NCI-H1048 (cell line): ENCODE measurements at places on chromosomes 6 and 20.

DNA sequence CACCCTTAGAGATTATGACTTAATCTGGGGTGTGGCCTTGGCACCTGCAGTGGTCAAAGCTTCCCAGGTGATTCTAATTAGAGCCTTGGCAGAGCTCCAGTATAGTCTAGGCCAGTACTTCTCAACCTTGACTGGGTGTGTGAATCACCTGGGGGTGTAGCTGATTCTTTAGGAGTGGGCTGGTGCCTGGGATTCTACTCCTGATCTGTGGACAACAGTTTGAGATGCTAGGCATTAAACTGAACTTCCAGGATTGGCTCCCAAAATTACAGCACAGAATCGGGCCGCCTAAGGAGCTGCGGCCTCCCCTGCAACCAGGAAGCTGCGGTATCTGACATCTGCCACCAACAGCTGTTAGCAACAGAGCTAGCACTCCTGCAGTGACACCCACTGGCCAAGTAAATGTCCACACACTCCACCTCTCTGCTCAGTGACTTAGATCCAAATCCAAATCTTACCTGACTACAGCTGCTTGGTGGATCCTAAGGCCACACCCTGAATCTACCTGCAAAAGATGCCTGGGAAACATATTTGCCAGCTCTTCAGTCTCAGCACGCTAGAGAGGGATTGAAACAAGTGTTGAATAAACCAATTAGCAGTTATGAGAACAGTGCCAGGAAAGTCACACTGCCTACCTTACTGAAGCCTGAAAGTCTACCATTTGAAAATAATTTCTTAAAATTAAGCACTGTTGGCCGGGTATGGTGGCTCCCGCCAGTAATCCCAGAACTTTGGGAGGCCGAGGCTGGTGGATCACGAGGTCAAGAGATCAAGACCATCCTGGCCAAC is 126.7 kb downstream of the UNC5CL start:
- DNase-seq: no peak

GRCh38 chr6:34657307-34657978 is 39.1 kb downstream of the ILRUN start:
- DNase-seq: no peak

DNA sequence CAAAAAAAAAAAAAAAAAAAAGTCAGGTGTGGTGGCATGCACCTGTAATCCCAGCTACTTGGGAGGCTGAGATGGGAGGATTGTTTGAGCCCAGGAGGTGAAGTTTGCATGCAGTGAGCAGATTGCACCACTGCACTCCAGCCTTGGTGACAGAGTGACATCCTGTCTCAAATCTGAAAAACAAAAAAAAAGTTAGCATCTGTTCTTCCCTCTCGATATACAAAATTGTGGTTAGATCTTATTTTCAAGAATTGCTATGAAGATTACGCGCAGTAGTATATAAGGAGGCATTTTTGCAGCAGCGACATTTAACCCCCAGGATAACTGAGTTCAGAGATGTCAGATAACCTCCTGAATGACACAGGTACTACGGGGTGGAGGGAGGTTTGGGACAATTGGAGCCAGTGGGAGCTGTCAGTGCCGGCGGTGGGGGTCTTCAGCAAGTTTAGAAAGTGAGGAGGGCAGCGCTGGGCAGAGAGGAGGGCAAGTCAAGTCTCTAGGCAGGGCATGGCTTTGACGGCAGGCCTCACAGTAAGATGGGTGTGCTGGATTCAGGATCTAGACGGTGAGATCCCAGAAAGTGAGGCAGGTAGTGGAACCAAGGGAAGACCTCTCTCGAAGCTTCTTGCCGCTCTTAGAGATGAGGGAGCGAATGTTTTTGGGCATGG is 26.2 kb upstream of the MRPS18A start:
- no peak for DNase-seq

GRCh38 chr20:11926292-11926998 is 8.8 kb downstream of the BTBD3 start:
- DNase-seq: no peak

DNA sequence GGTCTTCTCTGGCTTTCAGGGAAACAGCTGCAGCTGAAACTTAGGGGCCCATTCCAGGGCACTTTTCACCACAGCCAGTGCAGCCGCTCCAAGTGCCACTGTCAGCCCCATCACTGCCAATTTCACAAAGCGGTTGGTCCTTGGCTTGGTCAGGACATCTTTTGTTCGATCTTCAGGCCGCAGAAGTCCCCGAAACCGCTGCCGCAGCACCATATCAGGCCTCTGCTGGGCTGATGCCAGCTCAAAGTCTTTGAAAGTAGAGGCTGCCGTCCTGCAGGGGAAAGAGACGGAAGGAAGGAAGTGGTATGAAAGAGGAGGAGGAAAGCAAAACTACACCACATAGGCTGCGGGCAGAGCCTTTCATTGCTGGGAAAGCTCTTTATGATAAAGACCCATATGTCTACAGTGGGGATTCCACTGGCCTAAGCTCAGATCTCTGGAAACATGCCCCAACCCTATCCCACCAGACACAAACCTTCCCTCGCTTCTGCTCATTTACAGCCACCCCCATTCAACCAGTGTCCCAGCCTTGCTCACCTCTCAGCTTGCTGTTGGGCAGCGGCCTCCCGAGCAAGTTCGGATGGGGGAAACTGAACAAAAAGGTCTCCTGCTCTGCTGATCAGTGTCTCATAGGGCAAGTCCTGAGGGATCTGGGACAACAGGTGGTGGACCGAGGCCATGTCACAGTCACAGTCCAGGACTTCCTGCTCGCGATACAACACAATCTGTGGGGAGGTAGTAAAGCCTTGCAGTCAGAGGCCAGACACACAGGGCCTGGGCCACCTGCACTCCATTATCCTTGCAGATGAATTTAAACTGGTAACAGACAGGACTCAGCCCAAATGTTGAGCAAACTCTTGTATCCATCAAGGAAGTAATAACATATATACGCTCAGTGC is 23.5 kb downstream of the TBC1D20 start:
- DNase-seq: no peak

DNA sequence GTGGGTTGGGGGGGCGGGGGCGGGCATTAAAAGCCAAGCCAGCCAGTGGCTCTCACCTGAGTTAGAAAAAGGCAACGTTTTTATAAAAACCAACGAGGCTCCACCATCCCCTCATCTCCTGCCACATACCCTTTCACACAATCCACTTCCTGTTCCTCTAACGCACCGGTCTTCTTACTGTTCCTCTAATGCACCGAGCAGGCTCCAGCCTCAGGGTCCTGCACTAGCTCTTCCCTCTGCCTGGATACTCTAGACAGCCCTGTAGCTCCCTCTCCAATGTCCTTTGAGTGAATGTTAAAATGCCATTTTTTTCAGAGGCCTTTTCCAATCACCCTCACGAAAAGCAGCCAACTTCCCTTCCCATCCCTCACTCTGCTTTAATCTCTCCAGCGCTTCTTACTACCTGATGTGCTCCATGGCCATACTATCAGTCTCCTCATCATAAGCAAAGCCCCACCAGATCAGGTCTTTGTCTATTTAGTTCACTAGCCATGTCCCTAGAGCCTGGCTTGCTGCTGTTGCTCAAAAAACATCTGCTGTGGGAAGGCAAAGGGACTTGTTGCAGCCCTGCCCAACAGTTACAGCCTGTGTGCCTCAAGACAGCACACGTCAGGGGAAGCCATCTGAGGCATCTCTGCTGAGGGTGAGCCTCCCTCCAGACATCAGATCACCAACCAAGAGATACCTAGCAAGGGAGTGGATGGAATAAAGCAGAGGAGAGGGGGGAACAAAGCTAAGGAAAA is 3.9 kb downstream of the FKBP1A start:
- no peak for DNase-seq

- no peak for DNase-seq
Measured at GRCh38 chr6:136890986-136891385, 31.1 kb upstream of the SLC35D3 start.

GRCh38 chr6:79152269-79152737 is 74.2 kb upstream of the PHIP start:
- no peak for DNase-seq

DNA sequence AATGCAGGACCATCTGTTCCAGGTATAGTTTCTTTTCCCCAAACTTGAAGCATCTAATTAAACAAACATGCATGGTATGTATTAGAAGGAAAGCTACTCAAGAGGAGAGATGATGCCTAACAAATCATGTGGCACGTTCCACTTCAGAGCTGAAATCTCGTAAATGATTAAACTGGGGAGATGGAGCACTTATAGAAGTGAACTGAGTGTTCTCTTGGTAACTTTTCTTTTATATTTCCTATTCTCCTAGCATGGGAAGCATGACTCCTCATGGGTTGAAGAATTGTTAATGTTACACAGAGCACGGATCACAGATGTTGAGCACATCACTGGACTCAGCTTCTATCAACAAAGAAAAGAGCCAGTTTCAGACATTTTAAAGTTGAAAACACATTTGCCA is 61.1 kb downstream of the CCN2 start:
- DNase-seq: no peak

- no peak for DNase-seq
Measured at GRCh38 chr6:164750128-164750527, 559.3 kb downstream of the C6orf118 start.

DNA sequence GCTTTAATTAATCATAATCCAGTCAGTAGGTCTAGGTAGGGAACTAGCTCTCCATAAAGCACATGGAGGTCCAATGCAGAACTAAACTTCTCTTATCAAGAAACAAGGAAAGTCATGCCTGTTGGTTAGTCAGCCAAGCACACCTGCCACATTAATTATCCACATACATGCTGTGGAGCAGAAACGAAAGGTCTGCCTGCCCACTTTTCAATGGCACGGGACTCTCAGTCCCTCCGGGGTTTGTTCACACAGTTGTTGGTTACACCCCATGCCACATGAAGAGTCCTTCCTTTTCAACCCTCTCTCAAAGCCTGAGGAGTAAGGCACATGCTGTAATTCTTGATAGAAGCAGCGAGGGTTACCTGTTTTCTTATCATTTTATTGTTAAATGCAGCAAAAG is 1096.4 kb upstream of the MAP3K7 start:
- no peak for DNase-seq

DNA sequence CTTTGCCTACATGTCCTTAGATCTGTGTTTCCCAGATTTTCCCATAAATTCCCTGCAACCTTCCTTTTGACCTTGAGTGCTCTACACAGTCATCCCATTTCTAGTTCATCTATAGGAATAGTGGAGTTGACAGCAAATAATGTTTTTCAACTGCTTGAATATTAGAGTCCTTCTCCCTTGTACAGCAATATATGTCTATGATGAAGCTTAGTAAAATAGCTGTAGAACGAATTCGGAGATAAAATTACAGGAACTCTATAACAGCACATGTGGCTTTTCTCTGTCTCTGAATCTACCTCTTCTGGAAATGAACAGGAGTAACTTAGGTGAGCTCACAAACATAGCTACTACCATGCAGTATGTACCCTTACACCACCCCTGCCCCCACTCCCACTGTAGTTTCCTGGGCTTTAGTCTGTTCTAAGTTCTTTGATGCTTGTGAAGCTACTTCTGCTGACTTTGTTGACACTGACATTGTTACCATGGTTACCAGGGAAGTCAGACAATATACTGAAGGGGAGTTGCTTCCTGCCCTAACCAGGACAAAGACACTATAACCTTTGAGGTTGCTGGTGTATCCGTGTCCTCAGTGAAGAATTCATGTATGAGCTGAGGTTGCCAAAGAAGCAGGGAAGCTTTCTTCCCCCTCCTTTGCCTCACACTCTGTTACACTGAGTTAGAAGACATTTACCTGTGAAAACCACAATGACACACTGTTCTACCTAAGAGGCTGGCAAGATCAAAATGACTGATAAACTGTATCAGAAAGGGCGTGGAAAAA is 35.8 kb upstream of the SHLD1 start:
- DNase-seq: no peak

DNA sequence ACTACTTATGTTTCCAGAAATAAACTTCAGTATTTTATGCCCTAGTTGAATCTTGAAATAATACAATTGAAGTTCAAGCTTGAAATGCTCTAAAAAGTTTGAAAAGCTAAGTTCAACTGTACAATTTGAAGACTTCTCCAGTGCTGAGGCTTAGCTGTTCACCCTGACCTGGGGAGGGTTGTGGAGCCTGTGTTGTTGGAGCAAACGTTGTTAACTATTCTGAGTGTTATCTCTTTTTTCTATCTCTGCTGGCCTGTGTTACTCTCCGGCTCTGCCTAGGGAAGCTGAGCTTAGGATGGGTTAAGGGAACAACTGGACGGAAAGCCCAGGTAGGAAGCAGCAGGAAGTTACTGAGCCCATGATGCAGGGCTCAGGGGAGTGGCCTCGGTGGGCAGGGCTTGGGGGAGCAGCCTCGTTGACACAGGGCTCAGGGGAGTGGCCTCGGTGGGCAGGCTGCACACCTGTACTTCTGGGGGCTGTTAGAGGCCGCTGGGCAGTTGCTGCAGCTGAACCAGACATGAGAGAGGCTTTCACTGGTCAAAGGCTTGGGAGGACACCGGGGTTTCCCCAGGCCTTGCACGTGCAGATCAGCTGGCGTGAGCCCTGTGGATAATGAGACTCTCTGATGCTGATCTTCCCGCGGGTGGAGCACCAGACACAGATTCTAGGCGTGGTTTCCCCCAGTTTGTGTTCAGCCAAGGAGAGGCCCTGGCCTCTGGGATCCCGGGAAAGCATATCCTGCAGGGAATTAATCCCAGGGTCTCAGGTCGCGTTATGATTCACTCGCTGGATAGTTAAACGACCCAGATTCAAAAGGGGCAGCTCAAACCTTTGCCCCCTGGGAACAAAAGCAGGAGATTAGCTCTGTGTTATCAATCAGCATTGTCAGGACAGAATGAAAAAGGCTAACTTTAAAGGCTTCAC is 58.9 kb downstream of the ERMARD start:
- DNase-seq: no peak

GRCh38 chr6:139977887-139978332 is 603.5 kb upstream of the CITED2 start:
- no peak for DNase-seq

GRCh38 chr6:19135706-19136105 is 701.5 kb upstream of the ID4 start:
- no peak for DNase-seq

- DNase-seq: no peak
Measured at GRCh38 chr6:98593676-98594075, 240.7 kb upstream of the POU3F2 start.

DNA sequence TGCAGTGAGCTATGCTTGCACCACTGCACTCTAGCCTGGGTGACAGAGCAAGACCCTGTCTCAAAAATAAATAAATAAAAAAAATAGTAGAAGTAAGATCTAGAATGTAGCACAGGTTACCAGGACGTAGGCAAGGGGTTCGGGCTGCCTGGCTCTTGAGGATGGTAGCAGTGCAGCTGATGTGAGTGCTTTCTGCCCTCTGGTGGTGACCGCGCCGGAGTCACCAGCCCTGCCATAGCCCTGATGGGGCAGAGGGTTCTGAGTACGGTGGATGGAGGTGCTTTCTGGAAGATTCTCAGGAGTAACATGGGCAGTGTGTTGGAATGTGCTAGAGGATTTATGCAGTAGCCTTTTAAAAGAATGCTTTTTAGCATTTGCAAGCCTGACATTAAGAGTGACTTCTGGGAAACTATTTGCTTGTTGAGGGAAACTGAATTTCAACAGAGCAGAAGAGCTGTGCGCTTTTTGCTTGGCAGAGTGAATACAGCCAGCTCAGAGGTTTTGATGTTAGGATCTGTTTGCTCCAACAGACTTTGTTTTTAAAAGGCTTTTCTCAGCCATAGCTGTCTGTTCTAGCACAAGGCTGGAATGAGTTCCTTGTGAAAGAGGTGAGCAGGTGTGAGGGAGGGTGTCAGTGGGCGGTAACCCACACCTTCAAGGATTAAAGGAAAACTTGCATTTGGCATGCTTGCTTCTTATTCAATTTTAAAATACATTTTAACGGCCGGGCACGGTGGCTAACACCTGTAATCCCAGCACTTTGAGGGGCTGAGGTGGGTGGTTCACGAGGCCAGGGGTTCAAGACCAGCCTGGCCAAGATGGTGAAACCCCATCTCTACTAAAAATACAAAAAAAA is 65.9 kb downstream of the PTPN1 start:
- DNase-seq: no peak

- no peak for DNase-seq
Measured at GRCh38 chr6:37618916-37619590, 78.6 kb downstream of the MDGA1 start.
